ENCODE measurements at places on chromosomes 5 and 9. TPM values are rescaled to one million over a fixed set of nuclear protein-coding genes. Genes with fewer than 3 reads are reported as not detected.

Gene GMCL2
- not detected for total RNA-seq

Gene ZNF618
- 10.2 TPM for total RNA-seq

Gene SMIM32
- not detected for total RNA-seq

Gene FOCAD
- 29.5 TPM for total RNA-seq

Gene BOD1
- 35.0 TPM for total RNA-seq

Gene CRHBP
- 0.53 TPM for total RNA-seq

Gene ZNF454
- 2.6 TPM for total RNA-seq

Gene DNAJA1
- total RNA-seq = 155 TPM

Gene APBA1
- total RNA-seq = 4.3 TPM

DNA sequence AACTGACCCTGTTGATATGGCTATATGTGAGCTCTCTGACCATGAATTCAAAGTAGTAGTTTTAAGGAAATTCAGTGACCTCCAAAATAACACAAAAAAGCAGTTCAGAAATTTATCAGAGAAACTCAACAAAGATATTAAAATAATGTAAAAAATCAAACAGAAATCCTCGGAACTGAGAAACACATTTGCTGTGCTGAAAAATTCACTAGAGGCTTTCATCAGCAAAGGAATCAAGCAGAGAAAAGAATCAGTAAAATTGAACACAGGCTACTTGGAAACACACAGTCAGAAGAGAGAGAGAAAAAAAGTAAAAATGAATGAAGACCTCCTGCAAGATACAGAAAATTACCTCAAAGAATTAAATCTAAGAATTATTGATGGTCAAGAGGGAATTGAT lies 417.2 kb downstream of the TMEM232 start:
- no peak for DNase-seq

GRCh38 chr9:36039696-36040095 lies 3.0 kb downstream of the RECK start:
- no peak for DNase-seq

DNA sequence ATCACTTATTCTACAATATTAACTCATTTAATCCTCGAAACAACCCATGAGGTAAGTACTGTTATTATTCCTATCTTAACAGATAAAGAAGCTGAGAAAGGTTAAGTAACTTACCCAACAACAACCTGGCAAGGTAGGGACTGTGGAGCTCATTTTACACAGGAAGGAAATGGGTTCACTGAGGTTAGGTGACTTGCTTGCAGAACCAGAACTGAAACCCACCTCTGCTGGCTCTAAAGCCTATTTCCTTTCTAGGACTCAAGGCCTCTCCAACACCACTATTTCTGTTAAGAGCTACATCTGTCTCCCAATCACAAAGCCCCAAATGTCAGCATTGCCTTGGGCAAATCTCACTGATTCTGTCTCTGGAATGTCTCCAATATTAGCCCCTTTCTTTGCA lies 38.9 kb upstream of the IFNK start:
- no peak for DNase-seq

DNA sequence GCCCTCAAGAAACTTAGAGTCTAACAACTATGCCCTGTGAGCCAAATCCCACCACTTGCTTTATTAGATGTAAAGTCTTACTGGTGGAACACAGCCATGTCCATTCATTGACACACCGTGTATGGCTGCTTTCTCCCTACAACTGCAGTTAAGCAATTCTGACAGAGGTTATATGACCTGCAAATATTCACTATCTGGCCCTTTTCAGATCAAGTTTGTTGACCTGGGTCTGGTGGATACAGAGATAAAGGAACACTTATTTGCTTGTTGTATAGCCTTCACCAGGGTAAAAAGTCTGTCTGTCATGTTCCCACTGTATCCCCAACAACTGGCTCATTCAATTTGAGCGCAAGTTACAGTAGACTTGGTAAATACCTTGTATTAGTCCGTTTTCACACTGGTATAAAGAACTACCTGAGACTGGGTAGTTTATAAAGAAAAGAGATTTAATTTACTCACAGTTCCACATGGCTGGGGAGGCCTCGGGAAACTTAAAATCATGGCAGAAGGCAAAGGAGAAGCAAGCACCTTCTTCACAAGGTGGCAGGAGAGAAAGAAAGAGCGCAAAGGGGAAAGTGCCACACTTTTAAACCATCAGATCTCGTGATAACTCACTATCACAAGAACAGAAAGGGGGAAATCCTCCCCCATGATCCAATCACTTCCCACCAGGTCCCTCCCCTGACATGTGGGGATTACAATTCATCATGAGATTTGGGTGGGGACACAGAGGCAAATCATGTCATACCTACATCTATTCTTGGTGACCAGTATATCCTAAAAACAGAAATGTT lies 27.9 kb downstream of the DEPDC1B start:
- DNase-seq = no peak

- no peak for DNase-seq
Measured at GRCh38 chr9:133348718-133349573, 928 bp downstream of the RPL7A start.

GRCh38 chr5:61704289-61704688 lies 372.2 kb downstream of the ZSWIM6 start:
- DNase-seq = no peak

GRCh38 chr5:76490960-76491359 lies 87.9 kb downstream of the IQGAP2 start:
- no peak for DNase-seq

DNA sequence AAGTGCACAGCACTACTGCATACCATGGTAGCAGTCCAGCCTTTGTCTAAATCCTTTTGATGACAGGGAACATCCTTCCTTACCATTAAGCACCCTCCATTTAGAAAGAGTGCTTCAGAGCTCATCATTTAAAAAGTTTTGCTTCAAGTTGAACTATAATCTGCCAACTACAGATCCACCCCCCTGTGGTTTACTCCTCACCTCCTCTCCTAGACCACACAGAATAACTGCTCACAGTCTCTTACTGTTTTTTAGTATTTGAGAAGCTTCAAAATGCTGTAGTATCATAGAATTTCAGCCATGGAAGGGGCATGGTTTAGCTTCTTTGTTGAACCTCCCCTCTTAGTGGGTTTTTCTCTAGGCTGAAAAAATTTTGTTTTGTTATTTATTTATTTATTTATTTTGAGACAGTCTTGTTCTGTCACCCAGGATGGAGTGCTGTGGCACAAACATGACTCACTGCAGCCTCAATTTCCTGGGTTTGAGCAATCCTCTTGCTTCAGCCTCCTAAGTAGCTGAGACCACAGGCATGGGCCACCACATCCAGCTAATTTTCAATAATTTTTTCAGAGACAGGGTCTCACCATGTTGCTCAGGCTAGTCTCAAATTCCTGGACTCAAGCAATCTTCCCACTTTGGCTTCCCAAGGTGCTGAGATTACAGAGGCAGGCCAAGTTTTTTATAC lies 384.3 kb upstream of the RFX3 start:
- DNase-seq = no peak

DNA sequence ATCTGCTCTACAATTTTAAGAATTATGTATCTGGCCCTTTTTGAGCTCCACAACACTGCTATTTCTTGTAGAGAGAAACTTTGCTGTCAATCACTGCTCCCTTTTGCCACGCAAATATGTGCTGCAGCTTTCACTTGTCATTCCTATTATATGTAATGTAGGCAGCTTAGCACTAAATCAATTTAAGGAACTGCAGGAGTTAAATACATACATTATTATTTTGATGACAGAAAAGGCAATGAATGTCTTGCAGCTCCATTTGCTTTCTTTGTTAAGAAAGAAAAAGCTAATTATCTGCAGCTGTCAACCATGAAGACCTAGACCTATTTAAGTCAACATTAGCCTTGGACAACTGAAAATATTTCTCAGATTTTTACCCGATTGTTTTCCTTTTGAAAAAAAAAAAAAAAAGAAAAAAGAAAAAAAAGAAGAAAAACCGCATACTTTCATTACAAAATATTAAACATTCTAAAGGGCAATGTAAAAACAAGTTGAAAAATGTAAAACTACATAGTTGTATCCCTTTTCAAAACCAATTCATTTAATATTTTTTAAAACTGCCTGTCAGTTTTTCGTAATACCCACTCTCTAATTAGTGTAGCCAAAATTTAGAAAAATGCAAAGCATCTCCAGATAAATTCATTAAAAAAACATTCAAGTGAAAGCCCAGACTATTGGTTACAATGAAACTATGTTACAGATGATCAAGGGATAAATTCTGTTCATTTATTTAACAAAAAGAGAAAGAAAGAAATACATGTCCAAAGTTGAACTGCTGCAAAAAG lies 57.2 kb downstream of the RFX3 start:
- DNase-seq = no peak

GRCh38 chr5:134394932-134395331 lies 16.7 kb downstream of the CDKN2AIPNL start:
- no peak for DNase-seq

- no peak for DNase-seq
Measured at GRCh38 chr5:115160975-115161475, 8.7 kb downstream of the TRIM36 start.

DNA sequence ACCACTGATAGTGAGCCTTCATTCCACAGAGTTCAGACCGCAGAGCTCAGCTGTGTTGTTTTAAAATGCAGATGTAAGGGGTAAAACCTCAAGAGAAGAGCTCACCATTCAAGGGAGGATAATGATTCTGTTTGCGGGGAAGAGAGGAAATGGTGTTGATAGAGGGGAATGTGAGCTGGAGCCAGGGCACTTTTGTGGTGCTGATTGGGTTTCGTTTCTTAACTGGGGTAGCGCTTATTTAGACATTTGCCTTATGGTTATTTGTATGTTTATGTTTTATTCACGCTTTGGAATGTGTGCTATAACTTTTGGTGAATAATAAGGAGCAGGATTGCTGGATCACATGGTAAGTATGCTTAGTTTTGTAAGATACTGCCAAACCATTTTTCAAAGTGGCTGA lies 42.5 kb downstream of the STXBP1 start:
- no peak for DNase-seq

DNA sequence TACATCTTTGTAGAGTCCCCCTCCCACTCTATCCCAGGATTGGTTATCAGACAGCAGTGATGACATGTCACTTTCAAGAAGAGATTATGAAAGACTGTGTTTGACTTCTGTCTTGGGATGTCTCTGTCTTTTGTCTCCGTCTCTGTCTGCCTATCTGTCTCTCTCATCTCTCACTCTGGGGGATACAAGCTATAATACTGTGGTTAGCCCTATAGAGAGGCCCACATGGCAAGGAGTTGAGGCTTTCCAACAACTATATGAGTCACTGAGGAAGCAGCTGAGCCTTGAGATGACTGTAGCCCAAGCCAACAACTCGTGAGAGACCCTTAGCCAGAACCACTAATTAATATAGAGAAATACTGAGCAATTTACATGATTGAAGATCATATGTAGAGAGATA lies 284.8 kb downstream of the PDE4D start:
- no peak for DNase-seq

DNA sequence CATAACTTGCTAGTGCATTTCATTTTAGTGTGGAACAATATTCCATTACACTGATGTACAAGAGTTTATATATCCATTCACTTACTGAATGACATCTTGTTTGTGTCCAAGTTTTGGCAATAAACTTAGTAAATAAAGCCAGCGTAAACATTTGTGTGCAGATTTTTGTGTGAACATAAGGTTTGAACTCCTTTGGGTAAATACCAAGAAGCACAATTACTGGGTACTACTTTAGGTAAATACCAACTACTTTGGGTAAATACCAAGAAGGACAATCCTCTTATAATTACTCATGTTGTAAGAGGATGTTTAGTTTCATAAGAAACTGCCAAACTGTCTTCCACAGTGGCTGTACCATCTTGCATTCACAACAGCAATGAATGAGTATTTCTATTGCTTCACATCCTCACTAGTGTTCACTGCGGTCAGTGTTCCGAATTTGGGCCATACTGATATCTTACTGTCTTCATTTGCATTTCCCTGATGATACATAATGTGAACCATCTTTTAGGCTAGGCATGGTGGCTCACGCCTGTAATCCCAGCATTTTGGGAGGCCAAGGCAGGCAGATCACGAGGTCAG lies 2.3 kb upstream of the SYK start:
- no peak for DNase-seq

GRCh38 chr5:114448481-114448880 lies 86.6 kb downstream of the KCNN2 start:
- DNase-seq = no peak

- no peak for DNase-seq
Measured at GRCh38 chr9:105079457-105079856, 151.5 kb upstream of the ABCA1 start.

GRCh38 chr9:14846871-14847311 lies 63.3 kb downstream of the FREM1 start:
- peak; percentile 70 for DNase-seq

- DNase-seq = no peak
Measured at GRCh38 chr9:18543406-18544192, 69.6 kb downstream of the ADAMTSL1 start.

DNA sequence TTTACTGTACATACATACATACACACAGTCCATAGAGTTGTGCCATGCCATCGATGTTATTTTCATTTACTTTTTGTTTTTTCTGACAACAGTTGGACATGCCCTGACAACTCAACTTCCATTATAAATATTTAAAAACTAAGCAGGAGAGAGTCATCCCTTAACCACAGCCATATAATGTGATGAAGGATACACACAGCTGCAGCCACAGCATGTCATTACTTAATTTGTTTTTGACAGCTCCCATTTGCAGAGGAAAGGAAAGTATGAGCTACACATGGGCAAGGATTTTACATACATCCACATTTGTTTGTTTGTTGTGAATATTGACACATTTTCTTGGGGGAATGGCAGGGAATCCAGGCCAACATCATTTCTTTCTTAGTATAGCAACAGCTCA lies 91.5 kb upstream of the TUT7 start:
- DNase-seq = no peak

- DNase-seq = no peak
Measured at GRCh38 chr5:142168365-142168764, 59.8 kb downstream of the NDFIP1 start.

GRCh38 chr9:75545287-75545686 lies 345.2 kb upstream of the PCSK5 start:
- DNase-seq = no peak

DNA sequence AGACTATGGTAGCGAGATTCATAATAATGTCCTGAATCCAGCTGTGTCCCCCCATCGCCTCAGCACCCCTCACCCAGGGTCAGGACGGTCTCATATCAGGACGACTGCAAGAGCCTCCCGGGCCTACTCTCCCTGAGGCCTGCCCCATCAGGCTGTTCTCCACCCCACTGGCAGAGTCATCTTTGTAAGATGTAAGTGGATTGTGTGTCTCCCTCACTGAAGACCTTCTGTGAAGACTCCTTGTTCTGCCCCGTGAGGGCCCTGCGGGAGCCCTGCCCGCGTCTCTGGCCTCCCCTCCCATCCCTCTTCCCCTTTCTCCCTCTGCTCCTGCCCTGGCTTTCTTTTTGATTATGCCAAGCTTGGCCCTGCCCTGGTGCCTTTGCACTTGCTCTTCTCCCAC lies 43.9 kb upstream of the SAP30L start:
- DNase-seq = no peak

GRCh38 chr5:158635565-158635964 lies 464.2 kb downstream of the EBF1 start:
- DNase-seq = no peak

DNA sequence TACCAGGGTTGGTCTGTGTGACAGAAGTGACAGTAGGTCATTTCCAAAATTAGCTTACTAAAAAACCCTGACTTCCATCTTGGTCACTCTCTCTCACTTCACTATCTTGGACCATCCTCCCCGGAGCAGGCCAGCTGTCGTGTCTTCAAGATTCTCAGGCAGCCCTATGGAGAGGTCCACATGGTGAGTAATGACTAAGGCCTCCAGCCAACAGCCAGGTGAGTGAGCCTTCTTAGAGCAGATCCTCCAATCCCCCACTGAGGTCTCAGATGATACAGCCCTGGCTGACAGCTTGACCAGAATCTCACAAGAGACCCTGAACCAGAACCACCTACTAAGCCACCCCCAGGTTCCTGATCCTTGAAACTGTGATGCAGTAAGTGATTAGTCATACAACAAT lies 92.0 kb downstream of the DCP2 start:
- no peak for DNase-seq
